ENCODE measurements at places on chromosomes 12 and 14. TPM values are rescaled to one million over a fixed set of nuclear protein-coding genes. Genes with fewer than 3 reads are reported as not detected.

DNA sequence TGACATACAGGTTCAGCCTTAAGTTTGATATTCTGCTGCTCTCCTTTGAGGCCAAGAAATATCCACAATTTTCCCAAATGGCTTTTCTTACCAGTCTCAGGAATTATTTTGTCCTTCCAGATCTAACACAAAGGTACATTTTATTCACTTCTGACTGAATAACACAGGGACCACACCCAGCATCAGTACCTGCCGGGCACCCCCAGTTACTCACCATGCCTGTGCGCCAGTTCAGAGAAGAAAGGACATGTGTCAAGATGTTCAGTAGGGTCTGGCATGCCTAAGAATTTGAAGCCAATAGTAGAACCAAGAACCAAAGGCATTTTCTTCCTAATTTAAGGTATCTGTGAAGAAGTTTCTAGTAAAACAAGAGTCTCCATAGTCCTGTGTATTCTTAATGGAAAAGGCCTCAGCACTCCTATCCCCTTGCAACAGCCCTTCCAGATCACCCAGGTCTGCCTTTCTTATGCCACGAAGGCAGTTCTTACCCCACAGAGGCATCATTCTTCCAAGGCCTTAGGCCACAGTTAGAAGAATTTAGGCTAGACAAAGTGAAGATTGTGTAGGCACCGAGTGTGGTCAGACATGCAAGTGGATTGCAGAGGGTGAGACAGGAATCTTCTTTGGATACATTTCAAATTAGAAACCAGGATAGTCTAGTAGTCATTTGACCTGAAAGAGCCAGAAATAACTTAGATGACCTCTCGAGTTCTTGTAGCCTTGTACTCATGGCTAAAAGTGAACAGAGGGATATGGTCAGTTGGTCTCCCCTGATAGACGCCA is 140.1 kb upstream of the HIF1A start:
- no peak overlapping the region for H3K4me3 ChIP-seq
- H3K36me3 ChIP-seq, result no peaks in the 10 kb centered on the region
- H3K27ac ChIP-seq, result peak overlapping the region; percentile 94
- DNase-seq, result no peak
- peaks cover 30% of the 10 kb centered on the region for H3K4me1 ChIP-seq

GRCh38 chr12:130764475-130765185 is 48.5 kb upstream of the RIMBP2 start:
- no peaks in the 10 kb centered on the region for H3K4me1 ChIP-seq
- no peaks in the 10 kb centered on the region for H3K36me3 ChIP-seq
- DNase-seq, result no peak

- H3K27ac ChIP-seq, result no peak overlapping the region
- H3K4me3 ChIP-seq, result no peak overlapping the region
- no peaks in the 10 kb centered on the region for H3K27me3 ChIP-seq
- peak; percentile 56 for DNase-seq
- no peaks in the 10 kb centered on the region for H3K36me3 ChIP-seq
Observed at GRCh38 chr14:61609884-61610283, 85.4 kb upstream of the HIF1A start.

The RPGRIP1 gene
- total RNA-seq, result not detected

DNA sequence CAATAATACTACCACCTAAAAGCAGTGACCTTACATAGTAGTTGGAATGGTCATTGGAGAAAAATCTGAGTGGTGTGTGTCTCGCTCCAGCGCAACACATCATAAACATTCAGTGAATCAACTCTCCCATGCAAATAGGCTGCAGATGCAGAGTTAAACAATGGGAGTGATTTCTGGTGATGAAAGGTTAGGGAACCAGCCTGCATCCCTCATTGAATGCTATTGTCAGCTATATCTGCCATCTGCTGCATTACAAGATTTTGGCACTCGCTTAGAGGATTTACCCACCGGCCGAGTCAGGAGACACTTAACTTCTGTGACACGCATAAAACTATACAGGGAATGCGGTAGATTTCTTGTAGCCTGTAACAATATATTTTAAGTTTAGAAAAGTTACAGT is 900.9 kb downstream of the FLRT2 start:
- no peak for DNase-seq
- no peak overlapping the region for H3K4me3 ChIP-seq
- H3K27ac ChIP-seq, result no peak overlapping the region
- no peaks in the 10 kb centered on the region for H3K27me3 ChIP-seq

DNA sequence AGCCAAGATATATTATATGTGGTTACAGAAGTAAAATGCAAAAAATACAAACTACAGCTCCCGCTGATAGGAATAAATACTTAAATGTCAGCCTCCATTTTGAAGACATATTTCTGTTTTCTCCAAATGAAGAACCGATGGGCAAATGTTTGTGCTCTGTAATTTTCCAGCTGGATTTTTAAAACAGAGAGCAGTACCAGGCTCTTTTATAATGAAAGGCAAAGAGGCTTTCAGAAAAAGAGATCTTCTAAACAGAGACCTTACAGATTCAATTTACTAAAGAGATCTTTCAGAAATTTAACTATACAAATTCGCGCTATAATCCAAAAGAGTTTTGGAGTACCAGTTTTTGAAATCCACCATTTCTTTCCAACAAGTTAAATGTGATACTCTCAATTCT is 19.9 kb downstream of the MAP4K5 start:
- no peak for DNase-seq
- no peak overlapping the region for H3K4me3 ChIP-seq
- H3K27ac ChIP-seq, result no peak overlapping the region
- no peaks in the 10 kb centered on the region for H3K27me3 ChIP-seq

The STXBP6 gene
- total RNA-seq, result 37.1 TPM

GRCh38 chr12:12210983-12211382 is 55.9 kb downstream of the LRP6 start:
- no peaks in the 10 kb centered on the region for H3K36me3 ChIP-seq
- no peak for DNase-seq
- H3K27me3 ChIP-seq, result no peaks in the 10 kb centered on the region
- H3K4me1 ChIP-seq, result no peaks in the 10 kb centered on the region

DNA sequence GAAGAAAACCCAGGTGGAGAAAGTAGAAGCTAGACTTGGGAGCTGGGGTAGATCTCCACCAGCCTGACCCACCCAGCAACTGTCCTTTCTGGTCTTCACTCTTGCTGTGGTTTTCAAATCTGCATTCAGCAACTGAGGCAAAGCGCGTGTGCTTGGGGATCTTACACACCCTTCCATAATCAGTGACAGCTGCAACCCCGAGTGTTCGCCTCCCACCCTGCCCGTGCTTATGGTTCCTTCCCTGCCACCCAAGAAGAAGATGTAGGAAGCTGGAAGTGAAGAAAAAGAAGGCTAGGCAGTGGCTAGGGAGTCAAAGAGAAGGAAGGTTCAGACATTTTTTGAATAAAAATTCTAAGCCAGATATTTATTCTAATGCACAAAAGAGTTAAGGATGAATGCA is 162.6 kb upstream of the CCND2 start:
- no peaks in the 10 kb centered on the region for H3K27me3 ChIP-seq
- H3K27ac ChIP-seq, result no peak overlapping the region
- H3K4me1 ChIP-seq, result no peaks in the 10 kb centered on the region
- no peak overlapping the region for H3K4me3 ChIP-seq

The CLEC6A gene
- not detected for total RNA-seq

DNA sequence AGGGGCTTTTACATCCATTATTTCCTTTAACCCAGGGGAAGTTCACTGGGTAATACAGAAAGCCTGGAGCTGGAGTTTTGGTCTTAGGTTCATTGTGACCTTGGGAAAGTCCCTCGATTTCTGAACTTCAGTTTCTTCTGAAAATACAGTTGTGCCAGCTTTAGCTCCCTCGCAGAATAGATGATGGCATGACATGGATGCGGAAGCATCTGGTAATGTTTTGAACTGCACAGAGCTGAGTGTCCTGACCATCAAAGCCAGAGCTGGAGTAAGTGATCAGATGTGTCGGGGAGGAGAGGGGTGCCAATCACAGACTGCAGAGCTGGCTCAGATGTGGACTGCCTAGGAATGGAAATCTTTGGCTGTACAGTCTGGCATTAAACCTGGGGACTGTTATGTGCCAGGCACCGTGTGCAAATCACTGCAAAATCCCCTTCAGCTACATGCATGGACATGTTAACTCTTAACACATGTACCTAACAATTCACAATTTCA is 180.9 kb downstream of the ETV6 start:
- DNase-seq, result no peak
- no peak overlapping the region for H3K27ac ChIP-seq
- H3K36me3 ChIP-seq, result peaks cover 5% of the 10 kb centered on the region
- peaks cover 48% of the 10 kb centered on the region for H3K4me1 ChIP-seq
- H3K4me3 ChIP-seq, result no peak overlapping the region
- no peaks in the 10 kb centered on the region for H3K27me3 ChIP-seq

The HHIPL1 gene
- 2.0 TPM for total RNA-seq

DNA sequence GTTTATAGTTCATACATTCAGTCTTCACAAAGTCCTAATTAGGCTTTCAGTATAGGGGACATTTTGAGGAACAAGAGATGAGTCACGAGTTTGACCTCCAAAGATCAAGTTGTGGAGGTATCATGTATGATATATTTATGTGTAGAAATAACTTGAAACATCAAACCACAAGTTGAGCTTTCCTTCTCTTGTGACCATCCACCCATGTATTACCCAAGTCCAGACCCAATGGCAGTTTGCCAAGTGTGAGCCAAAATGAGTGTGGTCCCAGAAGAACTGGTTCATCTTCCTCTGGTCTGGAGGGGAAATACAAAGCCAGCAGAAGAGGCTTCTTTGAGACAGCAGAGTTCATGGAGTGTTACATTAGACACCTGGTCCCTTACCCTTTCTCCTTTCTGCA is 104.9 kb downstream of the ATP23 start:
- H3K4me1 ChIP-seq, result no peaks in the 10 kb centered on the region
- no peak overlapping the region for H3K27ac ChIP-seq
- H3K4me3 ChIP-seq, result no peak overlapping the region
- DNase-seq, result no peak
- H3K27me3 ChIP-seq, result no peaks in the 10 kb centered on the region

DNA sequence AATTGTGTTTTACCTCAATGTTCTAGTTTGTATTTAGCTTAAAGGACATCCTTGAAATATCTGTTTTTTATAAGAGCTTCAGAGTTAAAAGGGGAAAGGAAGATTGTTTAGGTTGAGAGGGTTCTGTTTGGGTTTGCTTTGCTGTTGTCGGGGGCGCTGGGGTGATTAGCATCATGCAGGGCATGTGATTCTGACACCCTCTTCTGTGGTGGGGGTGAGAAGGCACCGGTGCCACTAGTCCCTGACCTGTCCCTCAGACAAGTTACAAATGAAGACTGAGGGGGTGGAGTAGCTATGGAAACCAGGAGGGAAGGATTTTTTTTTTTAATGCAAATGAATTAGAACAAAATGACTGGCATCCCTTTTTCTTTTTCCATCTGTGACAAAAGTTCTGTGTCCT is 291.3 kb downstream of the RPAP3 start:
- H3K27ac ChIP-seq, result no peak overlapping the region
- no peaks in the 10 kb centered on the region for H3K36me3 ChIP-seq
- H3K4me1 ChIP-seq, result no peaks in the 10 kb centered on the region

DNA sequence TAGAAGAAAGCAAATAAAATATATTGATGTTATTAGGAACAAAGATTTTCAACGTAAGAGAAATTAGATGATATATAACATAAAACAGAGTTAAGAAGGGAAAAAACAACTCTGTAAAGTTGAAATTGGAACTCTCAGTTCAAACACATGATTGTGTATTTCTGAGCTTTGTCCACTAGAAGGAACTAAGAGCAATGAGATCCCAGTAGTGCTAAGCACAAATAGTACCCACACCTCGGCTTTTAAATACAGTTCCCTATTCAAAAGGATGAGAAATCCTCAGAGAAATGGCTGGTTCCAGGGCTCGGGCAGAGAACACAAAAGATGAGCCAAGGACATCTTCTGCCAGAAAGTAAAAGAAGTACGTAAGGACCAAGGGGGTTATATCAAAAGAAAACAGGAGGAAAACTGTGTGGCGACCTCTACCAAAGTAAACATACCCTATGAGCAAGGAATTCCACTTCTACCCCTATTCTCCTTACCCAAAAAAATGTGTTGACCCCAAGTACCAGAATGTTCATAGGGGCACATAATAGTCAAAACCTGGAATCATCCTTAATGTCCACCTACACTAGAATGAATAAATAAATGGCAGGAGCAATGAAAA is 96.6 kb downstream of the SPTSSA start:
- H3K4me1 ChIP-seq, result peaks cover 9% of the 10 kb centered on the region
- H3K36me3 ChIP-seq, result no peaks in the 10 kb centered on the region
- DNase-seq, result no peak
- H3K4me3 ChIP-seq, result no peak overlapping the region

The GPR84 gene
- not detected for total RNA-seq

The ARHGEF25 gene
- total RNA-seq, result 29.0 TPM

DNA sequence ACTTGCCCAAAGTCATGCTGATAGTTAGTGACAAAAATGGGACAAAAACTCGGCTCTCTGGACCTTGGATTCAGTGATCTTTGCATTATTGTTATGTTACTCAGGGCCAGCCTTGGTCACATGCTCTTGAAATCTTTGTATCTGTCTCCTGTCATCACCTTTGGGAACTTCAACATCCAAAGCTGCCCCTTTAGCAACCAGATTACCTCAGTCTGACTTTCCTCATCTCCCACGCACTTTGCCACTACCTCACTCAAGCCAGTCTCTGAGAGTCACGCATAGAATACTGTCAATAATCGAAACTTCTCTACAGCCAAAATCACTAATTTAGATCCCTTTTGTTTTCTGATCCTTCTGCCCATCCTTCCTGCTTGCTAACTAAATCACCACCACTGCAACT is 90.8 kb upstream of the DAAM1 start:
- H3K4me3 ChIP-seq, result no peak overlapping the region
- H3K4me1 ChIP-seq, result no peaks in the 10 kb centered on the region
- no peaks in the 10 kb centered on the region for H3K27me3 ChIP-seq

DNA sequence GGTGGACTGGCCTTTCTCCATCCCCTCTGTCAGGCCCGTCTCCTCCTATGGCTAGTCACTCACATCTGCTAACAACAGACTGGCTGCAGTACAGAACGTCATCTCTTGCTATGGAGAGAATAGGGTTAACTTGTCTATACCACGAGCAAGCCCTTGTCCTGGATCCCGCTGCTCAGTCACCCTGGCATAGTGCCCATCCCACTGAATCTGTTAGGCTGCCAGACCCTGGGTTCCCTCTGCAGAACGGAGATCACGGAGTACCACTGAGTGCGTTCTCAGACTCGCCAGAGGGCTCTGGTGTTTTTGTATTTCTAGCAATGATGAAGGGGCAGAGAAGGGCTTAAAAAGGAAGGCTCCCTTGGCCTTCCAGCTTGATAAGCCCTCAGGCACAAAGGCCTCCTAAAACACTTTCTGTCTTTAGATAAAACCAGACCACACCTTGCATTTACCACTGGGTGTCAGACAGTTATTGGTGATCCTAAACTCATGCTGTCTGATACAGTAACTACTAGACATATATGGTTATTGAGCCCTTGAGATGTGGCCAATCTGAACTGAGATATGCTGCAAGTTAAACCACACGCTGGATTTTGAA is 6.3 kb upstream of the NRIP2 start:
- no peak overlapping the region for H3K4me3 ChIP-seq
- H3K36me3 ChIP-seq, result peaks cover 28% of the 10 kb centered on the region
- H3K27me3 ChIP-seq, result no peaks in the 10 kb centered on the region
- no peak overlapping the region for H3K27ac ChIP-seq

The HOTAIR gene
- not detected for total RNA-seq

The CCDC88C gene
- 66.9 TPM for total RNA-seq

GRCh38 chr12:99985129-99985570 is 414 bp upstream of the ANKS1B start:
- no peaks in the 10 kb centered on the region for H3K36me3 ChIP-seq
- H3K4me3 ChIP-seq, result peak overlapping the region; percentile 72
- DNase-seq, result no peak
- H3K27ac ChIP-seq, result no peak overlapping the region
- H3K4me1 ChIP-seq, result peaks cover 16% of the 10 kb centered on the region
- H3K27me3 ChIP-seq, result no peaks in the 10 kb centered on the region

Measured in stomach (tissue), 19 donors.